ENCODE measurements at places on chromosomes 3 and 15.
A peak's percentile ranks its signal among the peaks of the same experiment; 100 is the strongest.

DNA sequence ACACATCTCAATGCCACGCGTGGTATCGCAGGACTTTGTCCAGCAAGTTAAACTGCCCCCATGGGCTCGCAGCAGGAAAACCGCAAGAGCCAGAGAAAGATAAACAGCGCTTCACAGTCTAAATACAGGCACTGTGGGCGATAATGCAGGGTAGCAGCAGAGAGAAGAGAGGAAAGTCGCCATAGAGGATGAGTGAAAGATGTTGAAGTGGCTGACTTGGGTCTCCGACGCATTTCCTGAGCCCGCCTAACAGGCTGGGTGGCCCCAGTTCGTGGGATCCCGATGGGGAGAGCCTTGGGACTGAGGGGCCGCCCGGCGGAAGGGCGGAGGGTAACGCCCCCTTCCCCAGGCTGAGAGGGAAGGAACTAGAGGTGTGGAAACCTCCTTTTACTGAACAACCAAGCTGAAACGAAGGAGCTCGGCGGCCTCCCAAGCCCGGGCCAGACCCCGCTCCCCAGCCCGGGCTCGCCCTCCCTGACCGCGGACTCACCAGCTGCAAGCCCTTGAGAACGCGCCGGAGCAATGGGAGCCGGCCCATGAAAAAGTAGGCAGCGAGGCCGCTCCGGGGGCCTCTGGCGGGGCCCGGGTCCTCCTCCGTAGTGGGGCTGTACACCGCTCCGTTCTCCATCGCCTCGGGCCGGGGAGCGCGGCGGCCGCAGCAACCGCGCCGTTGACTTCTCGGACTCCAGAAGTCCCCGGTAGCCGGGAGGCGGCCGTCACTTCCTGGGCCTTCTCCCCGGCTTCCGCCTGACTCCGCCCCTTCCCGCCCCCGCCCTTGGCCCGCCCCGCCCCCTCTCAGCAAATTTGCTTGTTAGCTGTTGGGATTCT lies at the start of gene CMTM6:
TSS of gene CMTM6 (minus strand) at position 735 of the 828 bp plus-strand sequence. CDS start at position 628, 107 bp downstream.
- no peak for DNase-seq

DNA sequence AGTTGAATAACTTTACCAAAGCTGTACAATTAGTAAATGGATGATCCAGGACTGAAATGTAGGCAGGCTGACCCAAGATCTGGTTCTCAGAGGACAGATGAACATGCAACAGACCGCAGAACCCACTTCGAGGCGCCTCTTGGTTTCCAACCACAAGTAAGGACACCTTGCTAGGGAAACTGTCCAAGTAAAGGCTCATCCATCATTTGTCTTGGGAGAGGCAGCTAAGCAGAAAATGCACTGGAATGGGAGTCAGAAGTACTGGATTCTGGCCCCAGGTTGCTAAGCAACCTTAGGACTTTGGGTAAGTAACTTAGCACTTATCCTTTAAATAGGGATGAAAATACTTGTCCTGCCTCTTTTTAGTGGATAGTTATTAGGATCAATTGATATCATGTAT lies 366.3 kb upstream of the LRRC3B start:
- no peak for DNase-seq

DNA sequence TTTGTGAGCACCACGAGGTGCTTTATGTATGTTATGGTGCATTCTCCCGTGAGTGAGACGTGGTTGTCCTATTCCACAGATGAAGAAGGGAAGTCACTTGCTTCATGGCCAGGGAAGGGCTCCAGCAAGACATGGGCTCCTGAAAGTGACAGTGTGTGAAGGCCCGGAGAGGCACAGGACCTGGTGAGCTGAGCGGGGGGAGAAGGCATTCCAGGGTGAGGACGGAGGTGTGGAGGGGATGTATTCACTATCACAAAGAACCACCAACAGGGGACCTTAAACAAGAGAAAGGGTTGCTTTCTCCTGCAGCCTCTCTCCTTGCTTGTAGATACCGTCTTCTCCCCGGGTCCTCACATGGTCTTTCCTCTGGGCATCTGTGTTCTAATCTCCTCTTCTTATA lies 139.1 kb downstream of the FBLN2 start:
- DNase-seq = no peak

GRCh38 chr3:117691526-117691925 lies 981.9 kb downstream of the TUSC7 start:
- DNase-seq = no peak

- no peak for DNase-seq
Observed at GRCh38 chr3:17481116-17481515, 261.3 kb downstream of the TBC1D5 start.

DNA sequence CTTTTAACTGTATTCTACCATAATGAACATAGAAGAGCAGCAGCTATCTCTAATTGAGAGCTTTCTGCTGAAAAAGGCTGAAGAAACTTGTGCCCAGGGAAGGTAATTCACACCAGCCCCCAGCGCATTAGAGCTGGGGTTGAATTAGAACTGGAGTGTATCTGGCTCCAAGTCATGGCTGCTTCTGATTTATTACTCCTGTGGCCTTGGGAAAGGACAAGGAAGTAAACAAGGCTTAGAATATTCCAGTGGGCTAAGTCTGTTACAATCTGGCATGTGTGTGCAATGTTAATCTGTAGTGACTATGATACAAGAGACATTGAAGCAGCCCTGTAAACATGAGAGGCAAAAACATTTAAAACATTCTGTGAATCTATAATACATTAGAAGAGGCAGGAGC lies 18.1 kb downstream of the CPA3 start:
- no peak for DNase-seq

GRCh38 chr3:161212906-161213305 lies 8.2 kb upstream of the NMD3 start:
- no peak for DNase-seq

DNA sequence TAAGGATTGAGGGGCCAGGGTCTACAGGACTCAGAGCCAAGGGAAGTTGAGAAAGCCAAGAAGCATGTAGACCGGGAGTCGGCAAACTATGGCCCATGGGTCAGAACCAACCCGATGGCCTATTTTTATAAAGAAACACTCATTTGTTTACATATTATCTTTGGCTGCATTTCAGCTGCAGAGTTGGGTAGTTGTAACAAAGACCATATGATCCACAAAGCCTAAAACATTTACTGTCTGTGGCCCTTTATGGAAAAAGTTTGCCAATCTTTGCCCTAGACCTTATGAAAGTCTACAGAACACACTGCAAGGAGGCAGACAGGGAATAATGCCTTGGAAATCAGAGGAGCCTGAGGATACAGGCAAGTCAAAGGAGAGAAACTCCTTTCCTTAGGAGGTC lies 63.2 kb upstream of the MNS1 start:
- no peak for DNase-seq

GRCh38 chr3:55718074-55718473 lies 231.0 kb upstream of the WNT5A start:
- no peak for DNase-seq

DNA sequence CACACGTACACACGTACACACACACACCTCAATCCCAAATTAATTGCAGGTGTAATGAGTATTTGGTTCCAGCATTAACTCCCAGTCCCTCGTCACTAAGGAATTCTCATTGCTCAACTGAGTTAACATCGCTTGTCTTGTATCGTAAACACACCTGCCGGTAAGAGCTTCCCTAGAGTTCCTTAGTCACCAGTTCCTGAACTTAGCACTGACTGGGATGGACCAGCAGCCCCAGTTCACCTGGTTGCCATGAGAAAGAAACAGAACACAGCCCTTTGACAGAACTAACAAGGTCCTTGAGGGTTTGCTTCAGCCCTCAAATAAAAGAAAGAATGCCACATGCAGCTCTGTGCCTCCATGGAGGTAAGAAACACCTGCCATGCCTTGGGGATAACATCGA lies 66.3 kb upstream of the SLCO3A1 start:
- peak; percentile 71 for DNase-seq

GRCh38 chr3:97575742-97576141 lies 188.8 kb upstream of the ARL6 start:
- DNase-seq = no peak

GRCh38 chr3:120678331-120678947 lies 3.6 kb downstream of the HGD start:
- no peak for DNase-seq

- DNase-seq = no peak
Observed at GRCh38 chr3:54599716-54600115, 328.1 kb downstream of the LRTM1 start.

DNA sequence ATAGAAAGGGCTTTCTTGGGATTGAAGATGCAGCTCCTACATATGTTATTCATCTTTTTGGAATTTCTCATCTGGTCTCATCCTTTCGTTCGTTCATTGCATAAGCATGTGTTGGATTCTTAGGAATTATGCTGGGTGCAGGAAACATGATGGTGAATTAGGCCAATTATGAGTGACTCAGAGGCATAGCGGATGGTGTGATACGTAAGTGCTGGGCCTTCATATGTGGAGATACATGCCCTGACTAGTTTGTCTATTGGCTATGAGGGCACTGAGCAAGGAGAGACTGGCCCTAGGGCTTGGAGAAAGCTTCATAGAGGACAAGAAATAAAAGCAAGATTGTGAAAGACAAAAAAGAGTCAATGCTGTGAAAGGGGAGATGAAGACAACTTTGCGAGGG lies 235.1 kb downstream of the MYRIP start:
- no peak for DNase-seq

GRCh38 chr3:56677286-56677685 lies 5.8 kb downstream of the TASOR start:
- no peak for DNase-seq
